Right kidney (tissue), 9 donors: ENCODE measurements at places on chromosomes 1 and 21.

DNA sequence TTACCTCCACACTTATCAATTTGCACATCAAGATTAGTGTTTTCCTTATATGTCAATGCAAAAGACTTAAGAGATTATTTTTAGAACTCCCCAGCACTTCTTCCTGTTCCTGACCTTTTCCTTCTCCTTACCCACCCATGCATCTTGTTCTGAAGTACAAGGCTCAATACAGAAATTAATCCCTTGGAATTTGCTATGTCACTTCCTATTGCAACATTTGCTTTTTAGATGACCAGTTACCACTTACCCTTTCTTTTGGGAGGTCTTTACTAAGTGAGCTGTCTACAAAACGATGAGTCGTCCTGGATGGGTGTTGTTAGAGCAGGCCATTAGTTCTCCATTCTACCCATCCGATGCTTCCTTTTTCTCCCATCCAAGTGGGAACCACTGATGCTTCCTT lies 221.2 kb downstream of the FMN2 start:
- no peak for DNase-seq

- DNase-seq, result no peak
Observed at GRCh38 chr1:75559136-75559535, 51.8 kb downstream of the SLC44A5 start.

GRCh38 chr1:187956975-187957374 lies 1128.2 kb downstream of the PLA2G4A start:
- no peak for DNase-seq

GRCh38 chr1:69045572-69045971 lies 522.1 kb upstream of the LRRC7 start:
- DNase-seq, result no peak

GRCh38 chr1:116356673-116357072 lies 16.4 kb upstream of the ATP1A1 start:
- DNase-seq, result no peak

GRCh38 chr1:222107975-222108374 lies 366.1 kb upstream of the DUSP10 start:
- no peak for DNase-seq

GRCh38 chr1:61043010-61043820 lies 39.1 kb upstream of the NFIA start:
- DNase-seq, result peak; percentile 91

GRCh38 chr1:191255354-191256054 lies 777.8 kb upstream of the BRINP3 start:
- no peak for DNase-seq

GRCh38 chr1:232508130-232508701 lies 121.7 kb downstream of the SIPA1L2 start:
- DNase-seq, result no peak

DNA sequence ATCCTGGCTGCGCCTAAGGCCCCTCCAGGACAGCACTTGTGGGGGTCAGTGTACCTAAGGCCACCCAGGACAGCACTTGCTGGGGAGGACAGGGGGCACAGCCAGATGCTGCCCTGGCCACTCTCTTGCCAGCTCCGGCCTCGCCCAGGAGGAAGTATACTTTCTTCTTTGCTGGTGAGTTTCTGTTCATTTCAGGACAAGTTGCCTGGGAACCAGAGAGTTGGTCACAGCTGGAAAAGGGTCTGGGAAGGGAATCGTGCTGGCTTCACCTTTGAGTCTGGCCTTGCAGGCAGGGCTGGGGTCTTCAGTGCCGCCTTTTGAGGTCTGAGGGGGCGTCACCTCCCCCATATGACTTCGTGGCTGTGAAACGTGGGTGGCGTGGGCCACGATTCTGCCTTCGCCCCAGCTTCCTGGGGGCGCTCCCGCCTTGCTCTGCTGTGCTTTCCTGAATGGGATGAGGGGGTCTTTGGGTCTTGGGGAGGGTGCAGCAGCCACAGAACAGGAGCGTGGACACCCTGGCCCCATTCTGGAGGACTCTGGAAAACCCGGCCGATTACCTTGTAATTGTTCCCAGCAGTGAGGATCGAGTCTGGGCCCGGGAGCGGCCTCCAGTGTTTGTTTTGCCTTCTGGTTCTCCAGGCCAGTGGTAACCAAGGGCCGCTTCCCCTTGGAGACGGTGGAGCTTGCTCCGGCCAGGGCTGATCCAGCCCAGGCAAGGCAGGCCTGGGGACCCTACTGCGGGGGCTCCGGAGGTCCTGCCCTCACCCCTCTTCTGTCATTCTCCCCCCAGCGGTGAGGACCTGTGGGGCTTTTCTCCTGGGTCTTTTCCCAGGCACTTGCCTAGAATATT lies 45.9 kb downstream of the SPSB1 start:
- no peak for DNase-seq

DNA sequence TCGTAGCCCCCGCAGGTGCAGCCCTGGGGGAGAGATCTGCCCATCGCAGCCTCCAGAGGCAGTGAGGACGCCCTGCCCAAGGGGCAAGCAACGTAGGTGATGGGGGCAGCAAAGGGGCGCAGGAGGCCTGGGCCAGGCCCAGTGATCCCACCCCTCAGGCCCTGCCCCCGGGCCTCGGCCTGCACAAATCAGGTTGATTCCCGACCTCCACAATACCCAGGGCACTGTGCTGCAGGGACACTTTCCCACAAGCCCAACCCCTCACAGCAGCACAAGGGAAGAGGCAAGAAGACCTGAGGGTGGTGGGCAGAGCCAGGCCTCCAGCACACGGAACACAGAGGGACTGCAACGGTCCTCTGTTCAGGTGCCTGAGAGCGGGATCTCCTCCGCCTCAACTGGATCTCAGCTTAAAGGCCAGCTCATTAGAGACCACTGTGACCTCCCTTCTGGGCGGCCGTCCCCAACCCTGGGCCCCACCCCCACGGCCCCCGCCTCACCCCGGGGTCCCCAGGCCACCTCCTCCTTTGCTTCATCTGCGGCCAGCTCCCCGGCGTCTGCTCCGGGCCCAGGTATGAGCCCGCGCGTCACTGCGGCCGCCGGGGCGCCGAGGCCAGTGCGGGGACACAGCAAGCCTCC lies 812 bp upstream of the ARF1 start:
- DNase-seq, result peak; percentile 50

DNA sequence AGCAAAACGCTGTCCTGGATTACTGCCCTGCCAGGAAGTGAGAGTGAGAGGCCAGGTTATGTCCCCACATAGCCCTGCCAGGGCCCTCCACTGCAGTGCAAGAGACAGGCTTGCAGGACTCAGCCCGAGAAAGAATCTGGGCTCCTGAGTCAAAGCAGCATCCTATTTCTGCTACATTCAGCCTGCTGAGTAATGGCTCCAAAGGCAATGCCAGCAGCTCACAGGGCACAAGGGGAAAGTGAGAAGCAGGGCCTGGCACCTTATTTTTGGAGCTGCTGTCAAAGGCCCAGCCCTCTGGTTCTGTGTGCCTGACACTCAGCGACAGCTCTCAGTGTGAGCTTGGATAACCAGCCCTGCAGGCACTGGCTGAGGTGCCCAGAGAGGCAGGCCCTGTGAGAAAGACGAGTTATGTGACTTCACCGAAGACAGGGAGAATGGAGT lies 83.9 kb downstream of the DTL start:
- DNase-seq, result no peak

GRCh38 chr1:232653789-232654188 lies 23.9 kb upstream of the SIPA1L2 start:
- DNase-seq, result no peak

GRCh38 chr1:247331172-247331524 lies 519 bp downstream of the ZNF496 start:
- DNase-seq, result peak; percentile 87

DNA sequence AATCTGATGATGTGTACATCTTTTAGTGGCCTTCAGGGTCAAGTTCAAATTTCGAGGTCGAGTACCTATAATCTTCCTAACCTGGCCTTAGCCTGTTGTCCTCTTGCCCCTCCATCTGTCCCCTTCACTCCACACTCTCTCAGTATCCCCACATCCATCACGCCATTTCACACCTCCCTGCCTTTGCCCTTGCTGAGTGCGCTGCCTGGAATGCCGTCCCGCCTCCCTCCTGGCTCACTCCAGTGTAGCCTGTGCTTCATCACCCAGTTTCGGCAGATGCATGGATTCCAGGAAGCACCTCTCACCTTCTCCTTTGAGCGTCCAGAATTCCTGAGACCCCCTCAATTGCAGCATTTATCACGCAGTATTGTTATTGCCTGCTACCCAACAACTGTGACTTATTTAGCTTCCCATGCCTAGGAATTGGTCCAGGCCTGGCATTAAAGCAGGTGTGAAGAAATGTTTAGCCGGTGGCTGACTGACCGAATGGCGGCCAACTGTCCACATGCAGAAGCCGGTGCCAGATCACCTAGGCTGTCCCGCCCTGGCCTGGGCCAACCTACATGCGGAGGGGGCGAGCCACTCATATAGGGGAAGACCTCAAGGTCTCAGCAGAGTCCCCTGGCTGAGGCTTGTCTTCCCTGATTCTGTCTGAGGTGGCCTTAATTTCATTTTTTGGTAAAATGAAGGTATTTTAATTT lies 34.5 kb downstream of the MYOM3 start:
- no peak for DNase-seq

- DNase-seq, result no peak
Observed at GRCh38 chr1:19402031-19402813, 83.1 kb downstream of the CAPZB start.

DNA sequence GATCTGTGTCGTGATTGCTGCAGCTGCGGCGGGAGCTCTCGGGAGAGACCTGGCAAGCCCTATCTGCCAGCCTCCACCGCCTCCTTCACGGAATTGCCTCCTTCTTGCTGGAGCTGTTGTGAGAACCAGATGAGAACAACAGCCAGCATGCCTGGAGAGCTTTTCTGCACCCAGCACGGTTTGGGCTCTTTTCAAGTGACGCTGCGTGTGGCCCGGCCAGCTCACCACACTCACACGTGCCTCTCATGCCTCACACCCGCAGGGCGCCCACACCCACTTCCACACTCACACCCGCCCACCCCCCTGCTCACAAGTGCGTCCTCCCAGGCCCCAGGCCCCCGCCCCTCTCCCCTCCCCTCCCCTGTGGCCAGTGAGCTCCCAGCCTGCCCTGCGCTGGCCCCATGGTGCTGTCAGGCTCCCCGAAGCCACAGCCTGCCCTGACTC lies 135.7 kb upstream of the RUNX3 start:
- no peak for DNase-seq

- DNase-seq, result no peak
Observed at GRCh38 chr1:180997843-180998504, 24.7 kb downstream of the STX6 start.

DNA sequence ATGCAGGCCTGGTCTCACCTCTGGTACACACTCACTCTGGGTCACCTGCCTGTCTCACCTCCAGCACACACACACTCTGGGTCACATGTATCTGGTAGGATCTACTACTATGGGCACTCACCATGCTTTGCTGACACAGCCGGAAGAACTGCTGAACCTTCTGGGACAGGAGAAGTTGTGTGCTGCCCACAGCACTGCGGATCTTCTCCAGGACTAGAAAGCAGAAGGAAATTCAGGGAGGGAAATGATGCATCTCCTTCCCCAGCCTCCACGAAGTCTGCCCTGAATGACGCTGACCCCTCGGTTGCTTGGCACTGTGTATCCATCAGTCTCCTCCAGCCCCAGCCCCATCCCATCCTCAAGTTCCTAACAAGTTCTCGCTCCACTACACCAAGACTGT lies 7.9 kb upstream of the SMIM12 start:
- no peak for DNase-seq

DNA sequence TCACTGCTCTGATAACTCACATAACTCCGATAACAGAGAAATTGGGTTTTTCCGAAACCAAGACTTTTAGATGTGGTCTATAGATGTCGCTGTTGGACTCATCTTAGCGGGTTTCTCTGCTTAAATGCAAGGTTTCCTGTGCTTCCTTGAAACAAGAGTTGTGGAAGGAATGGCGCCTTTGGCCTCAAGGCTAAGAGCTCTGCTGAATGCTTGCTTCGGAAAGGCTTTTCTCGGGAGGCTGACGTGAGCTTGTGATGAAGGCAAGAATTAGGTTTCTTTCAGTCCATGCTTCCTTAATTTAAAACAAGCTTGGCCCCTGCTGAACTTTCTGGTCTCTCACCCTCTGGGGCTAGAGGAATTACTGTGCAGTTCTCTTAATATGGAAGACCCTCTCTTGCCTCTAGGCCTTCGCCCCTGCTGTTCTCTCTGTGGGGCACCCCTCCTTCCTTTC lies 113.5 kb downstream of the MAP3K21 start:
- DNase-seq, result peak; percentile 42

DNA sequence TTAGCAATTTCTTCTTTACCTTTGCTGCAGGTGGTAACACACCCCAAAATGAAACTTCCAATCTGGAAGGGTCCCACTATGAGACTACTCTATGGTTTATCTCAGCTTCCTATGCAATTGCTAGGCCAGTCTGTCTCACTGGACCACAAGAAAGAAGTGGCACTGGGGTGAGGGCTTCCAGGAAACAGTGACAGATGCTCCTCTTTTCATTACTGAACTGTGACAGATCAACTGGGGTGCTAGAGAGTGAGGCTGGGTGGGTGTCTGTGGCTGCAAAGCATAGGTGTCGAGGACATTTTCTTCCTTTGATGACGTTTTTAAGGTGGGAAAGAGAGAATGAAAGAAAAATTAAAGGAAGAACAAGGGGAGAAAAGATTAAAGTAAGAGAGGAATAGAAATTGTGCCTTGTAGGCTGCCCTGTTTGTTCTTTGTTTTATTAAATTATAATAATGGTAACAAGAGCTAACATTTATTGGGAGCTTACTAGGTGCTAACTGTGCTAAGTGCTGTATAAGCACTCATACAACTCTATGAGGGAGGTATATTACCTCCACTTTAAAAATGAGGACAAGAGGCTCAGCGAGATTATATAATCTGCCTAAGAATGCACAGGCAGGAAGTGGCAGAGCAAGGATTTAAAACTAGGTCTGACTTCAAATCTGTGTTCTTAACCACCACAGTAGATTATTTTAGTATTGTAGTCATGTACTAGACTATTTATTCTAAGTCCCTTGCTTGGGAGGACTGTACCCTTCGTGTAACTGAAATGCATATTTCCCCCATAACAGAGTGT lies 27.8 kb upstream of the DMRTA2 start:
- DNase-seq, result no peak

GRCh38 chr1:47608296-47608875 lies 170.5 kb downstream of the FOXD2 start:
- DNase-seq, result no peak

GRCh38 chr1:194570476-194570875 lies 1384.1 kb upstream of the B3GALT2 start:
- no peak for DNase-seq

- DNase-seq, result no peak
Observed at GRCh38 chr1:204960306-204961125, 82.5 kb upstream of the CNTN2 start.

DNA sequence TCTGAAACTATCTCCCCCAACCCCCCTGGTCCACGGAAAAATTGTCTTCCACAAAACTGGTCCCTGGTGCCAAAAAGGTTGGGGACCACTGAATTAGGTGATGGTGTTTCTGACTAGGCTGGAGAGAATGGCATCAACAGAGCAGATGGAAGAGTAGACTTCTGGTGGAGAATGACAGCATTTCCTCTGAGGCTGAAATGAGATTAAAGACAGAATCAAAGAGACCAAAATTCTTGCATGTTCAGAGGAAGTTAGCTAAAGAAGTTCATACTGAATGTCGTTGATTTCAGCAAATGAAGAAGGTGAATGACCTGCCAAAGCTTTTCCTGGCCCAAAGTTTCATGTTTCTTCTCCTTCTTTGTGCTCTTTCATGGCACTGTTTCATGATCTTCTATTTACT lies 188.2 kb upstream of the RUNX1 start:
- no peak for DNase-seq

GRCh38 chr1:96707023-96707422 lies 14.6 kb upstream of the PTBP2 start:
- DNase-seq, result no peak
